ENCODE measurements at places on chromosomes 13 and 19. TPM values are rescaled to one million over a fixed set of nuclear protein-coding genes. Genes with fewer than 3 reads are reported as not detected.

- DNase-seq, result peak; percentile 90
These were observed 20.3 kb downstream of the ACTN4 start for GRCh38 chr19:38667661-38668171.

DNA sequence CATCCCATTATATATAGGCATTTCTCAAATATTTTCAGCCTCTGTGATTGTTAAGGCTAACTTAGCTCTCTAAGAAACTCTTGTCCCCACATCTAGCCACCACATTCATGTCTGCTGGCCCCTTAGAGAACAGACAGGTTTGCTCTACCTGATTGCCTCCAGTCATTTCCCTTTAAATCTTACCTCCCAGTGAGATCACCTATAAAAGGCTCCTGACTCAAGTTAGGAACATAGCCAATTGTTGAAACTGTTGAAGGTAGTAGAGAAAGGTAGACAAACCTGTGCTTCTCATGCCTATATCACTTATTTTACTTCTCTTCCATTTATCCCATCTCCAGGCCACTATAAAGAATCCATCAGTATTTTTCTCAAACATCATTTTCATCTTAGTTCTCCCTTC, 771.4 kb downstream of the DIAPH3 start:
- no peak for DNase-seq

DNA sequence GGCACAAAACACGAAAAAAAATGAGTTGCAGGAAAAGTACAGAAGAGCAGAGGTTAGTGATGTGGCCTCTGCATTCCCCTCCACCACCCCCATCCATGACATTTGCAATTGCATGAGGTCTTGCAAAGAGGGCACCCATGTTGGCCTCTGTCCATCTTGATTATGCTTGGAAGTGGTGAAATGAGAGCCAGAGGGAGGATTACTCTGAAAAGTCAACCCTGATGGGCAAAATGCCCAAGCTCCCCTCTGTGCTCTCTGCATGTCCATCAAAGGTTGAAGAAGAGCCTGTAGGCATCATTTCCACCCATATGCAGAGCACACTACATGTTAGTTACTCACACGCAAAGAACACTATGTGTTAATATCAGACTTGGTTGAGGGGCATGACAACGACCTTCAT, 71.4 kb downstream of the SLC15A1 start:
- no peak for DNase-seq

DNA sequence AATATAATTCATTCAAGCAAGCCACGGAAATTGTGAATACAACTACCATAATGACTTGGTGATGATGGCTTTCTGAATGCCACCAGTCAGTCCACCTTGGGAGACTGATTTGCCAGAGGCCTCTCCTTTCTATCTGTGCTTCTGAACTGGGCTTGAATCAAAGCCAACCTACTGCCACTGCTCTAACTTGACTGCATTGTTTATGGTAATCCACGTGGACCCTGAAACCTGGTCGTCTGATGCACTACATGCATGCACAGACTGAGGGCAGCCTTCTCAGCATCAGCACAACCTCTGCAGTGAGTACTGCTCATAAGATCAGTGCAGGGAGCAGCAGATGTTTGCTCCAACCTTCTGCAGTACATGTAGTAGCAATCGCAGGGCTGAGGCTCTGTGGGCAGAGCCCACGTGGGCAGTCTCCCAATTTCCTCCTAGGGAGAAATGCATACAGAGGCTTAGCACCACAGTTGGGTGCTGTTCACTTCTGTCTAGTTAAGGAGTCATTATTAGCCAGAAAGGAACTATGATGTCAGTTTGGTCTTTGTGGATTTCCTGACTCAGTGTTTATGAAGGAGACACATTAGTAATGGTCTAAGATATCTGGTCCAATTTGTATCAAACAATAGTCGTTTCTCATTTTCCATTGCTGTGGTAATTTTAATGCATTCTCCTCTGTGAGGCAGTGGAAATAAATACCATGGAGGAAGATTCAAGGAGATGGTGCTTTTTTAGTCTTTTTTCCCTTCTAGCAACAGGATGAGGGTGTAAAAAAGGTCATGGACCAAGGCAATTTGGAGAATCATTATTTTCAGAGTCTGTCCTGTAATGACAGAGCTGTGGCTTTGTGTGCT, 82.5 kb downstream of the AKAP11 start:
- peak; percentile 62 for DNase-seq

- DNase-seq, result no peak
These were observed 2.0 kb downstream of the SLC8A2 start for GRCh38 chr19:47469719-47470118.

GRCh38 chr19:41421314-41421713, 5.9 kb downstream of the B3GNT8 start:
- no peak for DNase-seq

N4BP2L1 gene
- total RNA-seq, result 2.1 TPM

SKA3 gene
- 39.2 TPM for total RNA-seq

TSKS gene
- not detected for total RNA-seq

All from M059J (cell line).